ENCODE measurements at places on chromosomes 13 and 19.

- DNase-seq: no peak
Observed at GRCh38 chr19:6886277-6886897, 992 bp upstream of the ADGRE1 start.

DNA sequence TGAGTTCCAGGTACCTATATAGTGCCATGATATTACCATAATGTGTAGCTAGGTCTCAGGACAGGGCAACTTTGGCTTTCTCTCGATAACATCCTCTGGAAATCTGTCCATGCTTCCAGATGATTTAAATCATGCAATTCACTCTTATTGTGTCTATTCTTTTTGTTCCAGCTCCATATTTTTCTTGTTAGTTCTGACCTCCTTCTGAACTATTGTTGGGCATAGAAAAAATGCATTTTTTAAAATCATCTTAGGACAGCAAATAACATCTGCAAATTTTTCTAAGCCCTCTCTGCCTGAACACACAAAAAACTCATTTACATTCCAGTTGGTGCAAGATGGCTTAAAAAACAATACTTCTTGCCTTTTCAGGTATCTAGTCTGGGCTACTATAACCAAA is 1561.0 kb upstream of the MIR17HG start:
- DNase-seq: no peak

- peak; percentile 64 for DNase-seq
Observed at GRCh38 chr13:50801087-50801931, 42.2 kb downstream of the DLEU7 start.

DNA sequence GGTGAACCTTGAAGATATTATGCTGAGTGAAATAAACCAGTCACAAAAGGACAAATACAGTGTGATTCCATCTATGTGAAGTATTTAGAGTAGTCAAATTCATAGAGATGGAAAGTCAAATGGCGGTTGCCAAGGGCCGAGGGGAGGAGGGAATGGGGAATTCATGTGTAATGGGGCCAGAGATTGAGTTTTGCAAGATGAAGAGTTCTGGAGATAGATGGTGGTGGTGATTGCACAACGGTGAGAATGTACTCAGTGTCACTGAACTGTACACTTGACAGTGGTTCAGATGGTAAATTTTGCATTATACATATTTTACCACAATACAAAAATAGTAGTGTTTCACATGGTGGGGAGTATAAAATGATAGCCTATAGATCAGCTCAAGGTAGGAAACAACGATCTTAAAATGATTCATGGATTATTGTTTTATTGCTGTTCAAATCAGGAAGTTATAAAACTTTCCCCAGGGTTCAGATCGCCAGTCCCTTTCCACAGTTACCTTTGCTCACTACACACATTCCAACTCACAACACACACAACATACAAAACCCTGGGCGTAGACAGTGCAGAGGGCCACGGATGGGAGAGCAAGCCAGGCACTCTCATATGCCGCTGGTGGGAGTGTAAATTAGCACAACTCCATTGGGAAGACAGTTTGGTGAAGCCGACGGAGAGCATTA is 219.9 kb downstream of the ZIC5 start:
- DNase-seq: no peak

DNA sequence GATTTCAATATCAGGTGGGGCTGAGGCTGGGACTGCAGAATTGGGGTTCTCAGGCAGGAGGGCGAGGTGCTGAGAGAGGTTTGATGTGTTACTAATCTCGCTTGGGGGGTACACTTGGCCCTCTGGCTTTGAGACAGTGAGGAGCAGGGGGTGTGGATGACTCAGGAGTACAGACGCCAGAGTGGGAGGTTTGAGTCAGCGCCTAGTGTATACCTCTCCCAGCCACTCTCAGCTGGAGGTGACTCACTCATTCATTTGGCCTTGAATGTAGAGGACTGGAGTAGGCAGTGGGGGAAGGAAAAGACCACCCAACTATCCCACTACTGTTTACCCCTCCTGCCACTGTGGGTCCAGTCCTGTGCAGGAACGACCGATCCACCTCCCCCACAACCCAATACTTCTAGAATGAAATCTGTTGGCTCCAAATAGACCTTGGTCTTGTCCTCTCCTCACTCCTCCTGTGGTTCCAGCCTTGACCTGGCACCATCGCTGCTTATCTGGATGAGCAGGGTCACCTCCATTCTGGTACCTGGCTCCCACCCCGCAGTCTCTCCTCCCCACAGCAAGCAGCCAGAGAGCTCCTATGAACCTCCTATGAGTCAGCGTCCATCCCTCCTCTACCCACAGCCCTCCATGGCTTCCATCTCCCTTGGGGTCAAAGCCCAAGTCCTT is 20.1 kb upstream of the ZNRF4 start:
- DNase-seq: no peak

DNA sequence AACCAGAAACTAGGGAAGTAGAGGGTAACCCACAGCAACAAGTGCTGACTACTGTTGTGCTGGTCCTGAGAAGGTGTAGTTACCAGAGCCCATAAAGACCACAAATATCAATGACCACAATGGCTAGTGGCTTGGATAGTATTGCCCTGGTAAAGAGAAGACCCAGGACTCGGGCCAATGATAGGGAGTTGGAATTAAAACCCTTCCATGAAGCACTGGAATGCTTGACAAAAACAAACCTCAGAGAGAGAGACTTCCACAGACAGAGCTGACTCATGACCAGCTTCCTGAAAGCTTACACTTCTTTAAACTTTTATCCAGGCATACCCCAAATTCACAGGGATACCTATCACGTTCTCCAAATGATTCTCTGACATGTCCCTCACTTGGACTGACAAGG is 60.5 kb downstream of the WDR87 start:
- DNase-seq: no peak

Data from cerebellar nuclear complex (tissue), 1 donor.